Activated CD8-positive, alpha-beta memory T cell treated with anti-CD3 and anti-CD28 coated beads for 36 hours (primary cell): ENCODE measurements at places on chromosomes 3 and 15. TPM values are rescaled to one million over a fixed set of nuclear protein-coding genes. Genes with fewer than 3 reads are reported as not detected.

The FBXW12 gene
- total RNA-seq, result not detected

The IQCH gene
- total RNA-seq, result 2.0 TPM

The UPK1B gene
- not detected for total RNA-seq

The MED12L gene
- total RNA-seq, result 1.5 TPM

The SATB1 gene
- total RNA-seq, result 172 TPM

The IL20RB gene
- total RNA-seq, result 1.2 TPM

The PLOD2 gene
- total RNA-seq, result 0.80 TPM

The GOLGA6L4 gene
- total RNA-seq, result 0.84 TPM

The SLC12A8 gene
- total RNA-seq, result 3.9 TPM

The DLL4 gene
- 0.08 TPM for total RNA-seq

The ITIH3 gene
- not detected for total RNA-seq

The EXD1 gene
- not detected for total RNA-seq

The CASR gene
- total RNA-seq, result not detected

The ANKRD63 gene
- 0.17 TPM for total RNA-seq

The CILP gene
- total RNA-seq, result not detected

The WDR6 gene
- total RNA-seq, result 141 TPM

The C2CD4A gene
- total RNA-seq, result 0.27 TPM

The GHSR gene
- total RNA-seq, result not detected

The PRC1 gene
- 90.4 TPM for total RNA-seq

The DNAH1 gene
- total RNA-seq, result 4.4 TPM

The PARP9 gene
- total RNA-seq, result 11.4 TPM

The IL17RC gene
- total RNA-seq, result 0.27 TPM

The SPATA12 gene
- total RNA-seq, result not detected

The COL6A6 gene
- total RNA-seq, result not detected

The ERICH6 gene
- not detected for total RNA-seq

The SLC28A1 gene
- not detected for total RNA-seq

The IQCF6 gene
- total RNA-seq, result not detected

The MOBP gene
- total RNA-seq, result not detected

The ABHD17C gene
- 6.8 TPM for total RNA-seq

The LRRIQ4 gene
- total RNA-seq, result 0.17 TPM

The SLC22A14 gene
- 0.11 TPM for total RNA-seq

The CLDN16 gene
- not detected for total RNA-seq

The P3H2 gene
- not detected for total RNA-seq

The CHRM5 gene
- not detected for total RNA-seq

The ZBED2 gene
- 671 TPM for total RNA-seq

The TMF1 gene
- total RNA-seq, result 33.1 TPM
